Smooth muscle cell of the pulmonary artery (primary cell): ENCODE measurements at places on chromosomes 1 and 21. TPM values are rescaled to one million over a fixed set of nuclear protein-coding genes. Genes with fewer than 3 reads are reported as not detected.

Gene NUDC
- total RNA-seq = 19.7 and 23.6 TPM in 2 replicates

Gene TTC39A
- total RNA-seq = 1.6 and 2.0 TPM in 2 replicates

Gene GNG12
- 184 and 272 TPM in 2 replicates for total RNA-seq

Gene SPATA45
- not detected in 2 replicates for total RNA-seq

Gene MYOM3
- total RNA-seq = 0.13 and 0.17 TPM in 2 replicates

Gene HMGCS2
- not detected in 2 replicates for total RNA-seq

Gene ADORA3
- not detected in 2 replicates for total RNA-seq

Gene IGSF5
- total RNA-seq = not detected in 2 replicates

Gene CALML6
- 0.46 and 0.66 TPM in 2 replicates for total RNA-seq

Gene IL12RB2
- not detected in 2 replicates for total RNA-seq

Gene PDC
- 0.07 TPM in 1 of 2 replicates, not detected in the other for total RNA-seq

Gene TEDDM1
- not detected in 2 replicates for total RNA-seq

Gene FMO5
- 0.43 and 1.4 TPM in 2 replicates for total RNA-seq

Gene CCDC27
- total RNA-seq = not detected in 2 replicates

Gene S100A7A
- total RNA-seq = not detected in 2 replicates

Gene SLAMF8
- not detected in 2 replicates for total RNA-seq

Gene KCNQ4
- total RNA-seq = 0.53 and 1.2 TPM in 2 replicates

Gene ZNF697
- total RNA-seq = 10.1 and 14.5 TPM in 2 replicates

Gene CACHD1
- 0.76 and 2.6 TPM in 2 replicates for total RNA-seq

Gene SEC16B
- 2.5 and 3.2 TPM in 2 replicates for total RNA-seq

Gene TCHHL1
- total RNA-seq = not detected in 2 replicates

Gene SLC2A5
- 3.7 and 25.9 TPM in 2 replicates for total RNA-seq

Gene INSRR
- under 0.01 TPM in 1 of 2 replicates, not detected in the other for total RNA-seq

Gene PADI2
- total RNA-seq = 0.39 and 0.53 TPM in 2 replicates

Gene HNRNPU
- total RNA-seq = 244 and 270 TPM in 2 replicates

Gene APOBEC4
- total RNA-seq = not detected in 2 replicates

Gene GJB3
- total RNA-seq = 0.07 TPM in 1 of 2 replicates, not detected in the other

Gene NBPF10
- total RNA-seq = 2.8 and 4.7 TPM in 2 replicates

Gene ECM1
- total RNA-seq = 42.9 and 72.5 TPM in 2 replicates

Gene C2CD4D
- total RNA-seq = not detected in 2 replicates

Gene FAM131C
- 0.69 and 0.85 TPM in 2 replicates for total RNA-seq

Gene NBPF9
- 17.4 and 25.1 TPM in 2 replicates for total RNA-seq

Gene SUSD4
- total RNA-seq = 0.17 TPM in 1 of 2 replicates, not detected in the other

Gene ADORA1
- total RNA-seq = 0.65 and 0.96 TPM in 2 replicates

Gene PRKAA2
- total RNA-seq = 4.4 and 9.8 TPM in 2 replicates

Gene ANKRD65
- total RNA-seq = 0.17 and 0.39 TPM in 2 replicates

Gene SLC35D1
- 16.1 and 22.4 TPM in 2 replicates for total RNA-seq

Gene CPTP
- total RNA-seq = 14.2 and 14.7 TPM in 2 replicates

Gene TEKT2
- 0.33 and 0.36 TPM in 2 replicates for total RNA-seq

Gene OR2AK2
- total RNA-seq = not detected in 2 replicates

Gene THEM5
- not detected in 2 replicates for total RNA-seq

Gene LYSMD1
- total RNA-seq = 6.6 and 6.7 TPM in 2 replicates

Gene KRTAP10-2
- total RNA-seq = not detected in 2 replicates

Gene RNASEL
- total RNA-seq = 7.0 and 13.4 TPM in 2 replicates

Gene OMA1
- 23.2 and 27.2 TPM in 2 replicates for total RNA-seq

Gene PGLYRP4
- total RNA-seq = not detected in 2 replicates

Gene USH2A
- total RNA-seq = under 0.01 TPM in 1 of 2 replicates, not detected in the other

Gene PGBD5
- 0.17 and 0.20 TPM in 2 replicates for total RNA-seq

Gene HAO2
- not detected in 2 replicates for total RNA-seq

Gene DNASE2B
- not detected in 2 replicates for total RNA-seq

Gene CD1C
- not detected in 2 replicates for total RNA-seq

Gene ACOT11
- 3.6 and 3.8 TPM in 2 replicates for total RNA-seq
